Epithelial cell of esophagus (primary cell): ENCODE measurements at places on chromosomes 7 and 10.

DNA sequence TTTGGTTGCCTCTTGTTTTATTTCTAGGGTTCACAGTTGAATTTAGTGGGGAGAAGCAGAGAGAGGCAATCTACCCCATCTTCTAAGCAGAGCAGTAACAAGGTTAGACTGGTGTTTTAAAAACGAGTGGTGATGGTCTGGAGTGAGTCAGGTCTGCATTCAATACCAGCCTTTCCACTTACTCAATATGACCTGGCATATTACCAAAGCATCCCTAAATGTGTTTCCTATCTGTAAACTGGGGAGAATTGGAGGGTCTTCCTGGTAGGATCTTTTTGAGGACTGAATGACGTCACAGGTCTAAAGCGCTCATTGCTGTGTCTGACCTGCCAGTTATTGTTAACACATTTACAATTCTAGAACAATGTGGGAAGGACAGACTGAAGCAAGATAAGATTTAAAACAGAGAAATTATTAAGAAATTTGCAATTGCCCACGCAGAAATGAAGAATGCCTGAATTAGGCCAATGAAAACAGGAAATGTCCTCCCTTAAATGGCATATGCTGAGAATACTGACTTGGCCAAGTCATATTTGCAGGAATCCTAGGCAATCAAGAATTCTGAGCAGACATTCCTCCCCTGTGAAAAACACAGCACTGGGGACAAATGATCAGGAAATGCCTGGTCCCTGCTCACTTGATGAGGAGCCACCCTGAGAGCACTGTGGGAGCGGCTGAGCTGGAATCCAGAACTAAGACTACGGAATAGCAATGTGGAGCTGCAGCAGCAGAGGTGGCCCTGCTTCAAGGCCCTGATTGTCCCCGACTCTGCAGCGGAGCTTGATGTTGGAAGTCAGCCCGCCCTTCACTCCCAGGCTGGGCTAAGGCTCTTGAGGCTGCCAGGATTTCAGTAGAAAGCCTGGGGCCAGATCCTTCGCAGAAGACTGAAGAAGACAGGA lies 184.5 kb upstream of the CXCL12 start:
- no peak for DNase-seq

DNA sequence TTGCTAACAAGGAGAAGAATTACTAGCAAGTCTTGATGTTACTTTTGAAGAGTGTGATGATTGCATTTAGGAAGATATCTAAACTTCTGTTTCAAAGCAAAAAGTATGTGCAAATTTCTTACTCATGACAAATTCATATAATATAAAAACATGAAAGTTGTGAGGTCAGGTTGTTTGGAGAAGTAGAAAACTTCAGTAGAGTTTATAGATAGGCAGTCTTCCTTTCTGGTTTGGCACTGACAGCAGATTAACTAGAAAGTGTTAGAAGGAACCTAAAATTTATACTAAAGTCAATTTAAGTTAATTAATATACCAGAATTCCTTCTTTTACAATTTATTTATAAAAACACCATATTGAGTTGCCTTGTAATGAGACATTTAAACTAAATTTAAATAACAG lies 16.9 kb downstream of the PTEN start:
- no peak for DNase-seq

- DNase-seq: no peak
Measured at GRCh38 chr10:101568054-101568745, 19.9 kb downstream of the POLL start.

DNA sequence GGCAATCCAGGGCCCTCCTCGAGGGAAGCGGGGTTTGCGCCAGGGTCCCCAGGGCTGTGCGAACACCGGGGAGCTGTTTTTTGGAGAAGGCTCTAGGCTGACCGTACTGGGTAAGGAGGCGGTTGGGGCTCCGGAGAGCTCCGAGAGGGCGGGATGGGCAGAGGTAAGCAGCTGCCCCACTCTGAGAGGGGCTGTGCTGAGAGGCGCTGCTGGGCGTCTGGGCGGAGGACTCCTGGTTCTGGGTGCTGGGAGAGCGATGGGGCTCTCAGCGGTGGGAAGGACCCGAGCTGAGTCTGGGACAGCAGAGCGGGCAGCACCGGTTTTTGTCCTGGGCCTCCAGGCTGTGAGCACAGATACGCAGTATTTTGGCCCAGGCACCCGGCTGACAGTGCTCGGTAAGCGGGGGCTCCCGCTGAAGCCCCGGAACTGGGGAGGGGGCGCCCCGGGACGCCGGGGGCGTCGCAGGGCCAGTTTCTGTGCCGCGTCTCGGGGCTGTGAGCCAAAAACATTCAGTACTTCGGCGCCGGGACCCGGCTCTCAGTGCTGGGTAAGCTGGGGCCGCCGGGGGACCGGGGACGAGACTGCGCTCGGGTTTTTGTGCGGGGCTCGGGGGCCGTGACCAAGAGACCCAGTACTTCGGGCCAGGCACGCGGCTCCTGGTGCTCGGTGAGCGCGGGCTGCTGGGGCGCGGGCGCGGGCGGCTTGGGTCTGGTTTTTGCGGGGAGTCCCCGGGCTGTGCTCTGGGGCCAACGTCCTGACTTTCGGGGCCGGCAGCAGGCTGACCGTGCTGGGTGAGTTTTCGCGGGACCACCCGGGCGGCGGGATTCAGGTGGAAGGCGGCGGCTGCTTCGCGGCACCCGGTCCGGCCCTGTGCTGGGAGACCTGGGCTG lies 26.0 kb downstream of the PRSS2 start:
- DNase-seq: no peak

DNA sequence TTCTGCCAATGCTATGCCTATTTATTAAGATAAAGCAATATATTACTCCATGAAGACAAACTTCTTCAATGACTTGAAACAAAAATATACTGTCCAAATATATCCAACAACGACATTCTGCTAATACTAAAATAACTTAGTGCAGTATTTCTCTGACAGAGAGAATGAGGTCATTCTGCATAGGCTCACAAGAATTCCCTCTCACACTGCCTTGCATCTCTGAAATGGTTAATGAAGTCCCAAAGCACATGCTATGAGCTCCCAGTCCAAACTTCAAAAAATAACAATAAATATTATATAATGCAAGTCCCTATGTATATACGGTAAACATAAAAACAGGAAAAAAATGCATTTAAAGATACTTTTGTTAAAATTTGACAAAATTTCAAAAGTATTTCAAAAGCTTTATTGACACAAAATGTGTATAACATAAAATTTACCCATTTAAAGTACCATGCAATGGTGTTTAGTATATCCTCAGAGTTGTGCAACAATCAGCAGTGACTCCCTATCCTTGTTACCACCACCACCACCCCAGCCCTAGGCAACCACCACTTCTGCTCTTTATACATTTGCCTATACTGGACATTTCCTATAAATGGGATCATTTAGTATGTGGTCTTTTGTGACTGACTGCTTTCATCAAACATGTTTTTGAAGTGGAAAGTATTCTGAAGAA lies 27.6 kb downstream of the CHCHD3 start:
- peak; percentile 40 for DNase-seq

DNA sequence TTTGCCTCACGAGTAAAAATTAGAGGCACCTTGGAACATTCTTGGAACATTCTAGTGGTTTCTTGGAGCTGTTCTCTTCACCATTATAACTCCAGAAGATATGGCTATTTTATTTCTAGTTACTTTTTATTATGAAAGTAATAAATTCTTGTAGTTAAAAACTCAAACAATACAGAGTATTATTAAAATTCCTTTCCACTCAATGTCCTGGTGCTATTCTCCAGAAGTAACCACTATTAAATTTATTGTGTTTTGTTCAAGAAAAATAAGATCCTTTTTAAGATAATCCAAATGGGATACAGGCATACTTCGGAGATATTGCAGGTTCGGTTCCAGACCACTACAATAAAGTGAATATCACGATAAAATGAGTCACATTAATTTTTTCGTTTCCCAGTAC lies 68.6 kb downstream of the NOC3L start:
- no peak for DNase-seq

DNA sequence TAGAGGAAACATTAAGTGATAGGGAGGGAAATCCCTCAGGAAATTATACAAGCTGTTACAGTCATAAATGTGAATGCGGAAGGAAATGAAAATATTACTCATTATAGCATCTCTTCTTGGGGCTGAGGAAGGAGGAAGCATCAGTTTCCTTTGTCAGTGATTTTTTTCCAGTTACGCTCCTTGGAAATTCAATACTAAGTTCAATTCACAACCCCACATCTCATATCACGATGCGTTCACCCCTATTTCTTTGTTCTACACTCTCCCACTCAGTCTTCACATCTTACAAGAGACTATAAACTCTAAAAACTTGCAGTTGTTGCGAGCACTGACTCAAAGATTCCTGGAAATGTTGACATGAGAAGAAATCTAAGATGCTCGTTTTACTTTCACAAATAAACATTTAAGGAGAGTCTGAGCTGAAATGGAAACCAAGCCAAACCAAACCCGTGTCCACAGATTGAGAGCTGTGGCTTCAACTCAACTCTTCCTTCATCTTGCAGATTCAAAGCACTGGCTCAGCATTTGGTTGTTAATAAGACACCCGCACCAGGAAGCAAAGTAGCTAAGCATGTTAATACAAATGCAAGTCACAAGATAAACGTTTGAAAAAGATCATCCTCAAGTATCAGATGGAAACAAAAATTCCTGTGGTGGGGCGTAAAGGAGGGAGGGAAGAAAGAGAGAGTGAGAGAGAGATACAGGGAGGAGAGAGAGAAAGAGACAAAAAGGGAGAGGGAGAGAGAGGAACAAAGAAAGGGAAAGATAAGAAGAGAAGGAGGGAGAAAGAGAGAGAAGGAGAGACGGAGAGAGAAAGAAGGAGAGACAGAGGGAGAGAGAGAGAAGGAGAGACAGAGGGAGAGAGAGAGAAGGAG lies 150.0 kb upstream of the RSU1 start:
- no peak for DNase-seq
